ENCODE measurements at places on chromosomes 4 and X.

DNA sequence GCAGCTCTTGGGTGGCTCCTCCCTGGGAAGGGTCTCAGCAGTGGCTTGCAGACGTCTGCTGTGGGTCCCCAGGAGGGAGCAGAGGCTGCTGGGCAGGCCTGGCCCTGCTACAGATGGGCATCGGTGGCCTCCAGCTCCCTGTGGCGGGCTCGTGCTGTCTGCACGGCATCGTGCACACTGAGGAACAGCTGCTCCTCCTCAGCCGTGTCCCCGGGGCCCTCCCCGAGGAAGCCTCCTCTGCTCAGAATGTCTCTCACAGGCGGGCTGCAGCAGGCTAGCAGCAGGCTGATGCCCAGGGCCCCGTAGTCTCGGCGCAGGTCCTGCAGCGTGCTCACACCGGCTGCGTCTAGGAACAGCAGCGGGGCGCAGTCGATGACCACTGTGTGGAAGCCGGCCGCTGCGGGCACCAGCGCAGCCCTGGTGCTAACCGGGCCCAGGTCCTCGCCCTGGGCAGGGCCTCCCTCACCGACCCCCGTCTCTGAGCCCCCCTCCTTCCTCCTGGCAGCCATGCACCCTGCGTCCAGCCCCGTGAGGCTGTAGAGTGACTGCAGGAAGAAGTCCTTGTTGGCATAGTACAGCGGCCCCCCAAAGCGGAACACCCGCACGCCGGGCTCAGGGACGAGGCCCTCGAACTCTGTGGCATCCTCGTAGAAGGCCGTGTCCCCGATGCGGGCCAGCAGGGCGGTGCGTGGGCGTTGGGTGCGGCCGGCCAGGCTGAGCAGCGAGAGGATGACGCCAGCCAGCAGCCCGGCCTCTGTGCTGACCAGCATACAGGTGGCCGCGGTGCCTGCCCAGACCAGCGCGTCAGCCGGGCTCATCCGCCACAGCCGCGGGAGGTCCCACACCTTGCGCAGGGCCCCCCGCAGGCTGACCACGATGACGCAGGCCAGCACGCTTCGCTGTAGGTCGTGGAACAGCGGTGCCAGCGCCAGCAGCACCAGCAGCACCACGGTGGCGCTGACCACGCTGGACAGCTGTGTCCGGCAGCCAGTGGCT, 2.2 kb downstream of the IDUA start:
- DNase-seq, result no peak

DNA sequence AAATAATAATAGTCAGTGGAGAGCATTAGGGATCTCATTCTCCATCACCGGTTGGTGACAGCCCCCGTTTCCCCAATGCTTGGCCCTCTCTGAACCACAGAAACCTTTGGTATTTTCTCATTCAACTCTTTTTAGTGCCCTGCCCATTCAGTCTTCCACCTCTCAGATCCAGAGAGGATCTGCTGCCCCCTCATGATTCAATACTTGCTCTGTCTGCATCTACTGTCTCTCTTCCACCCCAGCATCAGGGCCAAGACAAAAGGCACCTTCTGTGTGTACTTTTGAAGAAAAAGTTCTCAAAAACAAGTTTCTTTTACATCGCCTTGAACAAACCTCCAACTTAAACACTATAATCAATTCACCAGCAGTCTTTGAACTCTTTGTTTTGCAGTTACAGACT, 19.3 kb downstream of the CLTRN start:
- DNase-seq, result no peak

- DNase-seq, result no peak
Measured at GRCh38 chr4:189870511-189871234, 70.0 kb upstream of the FRG1 start.

DNA sequence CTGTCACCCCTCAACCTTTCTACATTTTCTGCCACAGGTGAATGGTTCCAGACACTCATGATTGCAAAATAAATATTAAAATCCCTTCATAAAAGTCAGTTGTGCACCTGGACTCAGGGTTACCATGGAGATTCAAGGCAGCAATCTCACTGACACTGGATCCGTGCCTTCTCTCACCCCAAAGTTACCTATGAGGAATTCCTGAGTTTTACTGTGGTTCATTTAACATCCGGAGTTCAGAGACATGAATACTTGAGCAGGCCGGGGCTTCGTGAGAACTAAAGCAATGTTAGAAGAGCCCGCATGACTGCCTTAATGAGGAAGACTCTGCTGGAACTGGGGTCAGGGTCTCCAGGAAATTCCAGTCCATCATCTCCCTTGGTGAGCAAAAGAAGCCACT, 12.5 kb upstream of the CLNK start:
- DNase-seq, result no peak

DNA sequence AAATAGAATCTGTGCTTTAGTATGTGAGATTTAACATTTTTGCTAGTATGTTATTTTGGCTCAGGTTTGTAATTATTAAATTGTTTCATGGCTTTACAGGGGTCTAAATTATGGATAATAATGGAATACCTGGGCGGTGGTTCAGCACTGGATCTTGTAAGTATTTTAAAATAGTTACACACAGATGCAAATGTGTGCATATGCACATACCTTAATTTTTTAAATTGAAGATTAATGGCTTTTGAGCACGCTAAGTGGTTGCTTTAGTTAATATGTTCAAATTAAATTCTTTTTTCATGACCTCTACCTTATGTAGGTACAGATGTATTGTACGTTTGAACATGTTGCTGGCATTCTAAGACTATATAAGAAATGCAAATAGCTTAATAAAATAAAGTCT, 40.2 kb downstream of the STK26 start:
- DNase-seq, result no peak

DNA sequence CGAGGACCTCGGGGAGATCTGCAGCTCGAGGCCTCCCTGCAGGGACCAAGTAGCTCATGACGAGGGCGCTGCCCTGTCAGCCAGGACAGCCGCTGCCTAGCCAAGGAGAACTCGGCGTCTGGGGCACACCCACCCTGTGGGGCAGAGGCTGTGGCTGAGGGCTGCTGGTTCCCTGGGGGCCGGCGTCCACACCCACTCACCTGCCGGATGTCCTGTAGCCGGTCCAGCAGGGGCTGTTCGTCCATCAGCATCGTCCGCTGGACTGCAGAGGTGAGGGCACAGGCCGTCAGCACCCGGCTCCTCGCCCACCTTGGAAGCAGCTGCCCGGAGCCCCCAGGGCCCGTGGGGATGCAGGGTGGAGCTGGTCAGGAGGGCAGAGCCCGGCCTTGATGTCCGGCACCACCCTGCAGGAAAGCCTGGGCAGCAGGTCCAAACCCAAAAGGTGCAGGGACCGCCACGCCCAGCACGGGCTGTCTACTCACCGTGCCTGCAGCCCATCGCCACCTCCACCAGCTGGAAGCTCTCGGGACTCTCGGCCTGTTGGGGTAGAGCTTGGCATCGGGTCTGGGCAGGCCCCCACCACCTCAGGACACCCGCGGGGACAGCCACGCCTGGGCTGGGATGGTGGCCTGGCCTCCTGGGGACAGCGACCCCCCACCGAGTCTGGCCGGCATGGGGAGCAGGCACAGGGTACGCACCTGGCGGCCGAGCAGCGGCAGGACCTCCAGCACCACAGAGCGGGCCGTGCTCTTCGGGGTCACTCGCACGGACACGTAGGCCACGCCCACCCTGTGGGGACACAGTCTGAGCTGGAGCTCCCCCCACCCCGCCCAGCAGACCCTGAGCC, 6.9 kb downstream of the DGKQ start:
- DNase-seq, result no peak

DNA sequence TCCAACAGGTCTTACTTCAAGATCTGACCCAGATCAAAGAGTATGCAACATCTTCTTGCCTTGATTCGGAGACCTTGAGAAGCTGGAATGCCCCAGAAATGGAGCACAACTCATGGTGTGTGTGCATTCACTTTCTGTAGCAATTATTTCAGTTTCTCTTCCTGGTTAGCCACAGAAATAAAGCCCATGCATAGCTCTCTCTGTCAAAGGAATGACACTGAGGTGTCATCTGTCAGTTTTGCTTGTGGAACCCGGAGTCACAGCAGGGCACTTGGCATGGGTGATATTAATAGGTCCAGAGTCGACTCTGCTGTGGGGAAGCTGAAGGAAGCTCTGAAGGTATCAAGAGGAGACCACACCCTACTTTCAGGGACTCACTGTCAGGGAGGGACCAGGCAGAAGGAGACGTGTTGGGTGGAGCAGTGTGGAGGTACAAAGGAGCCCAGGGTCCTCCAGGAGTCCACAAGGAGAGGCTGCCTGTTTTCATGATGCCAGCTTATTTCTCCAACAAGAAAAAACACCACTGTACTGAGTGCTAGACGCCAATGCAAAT, 10.7 kb downstream of the CLNK start:
- DNase-seq, result no peak

GRCh38 chr4:143302536-143302935, 34.1 kb upstream of the GAB1 start:
- no peak for DNase-seq

DNA sequence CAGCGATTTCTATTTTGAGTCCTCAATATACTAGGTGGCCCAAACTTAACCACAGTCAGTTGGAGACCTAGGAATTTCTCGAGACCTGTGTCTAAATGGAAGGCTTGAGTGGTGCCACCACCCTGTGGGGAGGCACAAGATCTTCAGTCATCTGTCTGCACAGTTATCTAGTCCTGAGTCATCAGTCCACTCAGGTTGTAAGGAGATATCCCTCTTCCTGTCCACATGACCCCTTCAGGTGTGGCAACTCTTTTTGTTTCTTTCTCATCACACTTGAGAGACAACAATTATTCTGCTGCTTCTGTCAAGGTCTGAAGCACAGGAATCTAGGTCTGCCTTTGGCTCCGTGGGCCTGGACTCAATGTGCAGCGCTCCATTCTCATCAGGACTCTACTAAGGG, 64.4 kb upstream of the IBSP start:
- DNase-seq, result no peak

GRCh38 chr4:145936142-145936996, 2.3 kb downstream of the ZNF827 start:
- DNase-seq, result peak; percentile 75

GRCh38 chr4:7068883-7069282, 1.0 kb upstream of the GRPEL1 start:
- DNase-seq, result no peak

- no peak for DNase-seq
Measured at GRCh38 chr4:94039226-94039625, 168.4 kb upstream of the SMARCAD1 start.

DNA sequence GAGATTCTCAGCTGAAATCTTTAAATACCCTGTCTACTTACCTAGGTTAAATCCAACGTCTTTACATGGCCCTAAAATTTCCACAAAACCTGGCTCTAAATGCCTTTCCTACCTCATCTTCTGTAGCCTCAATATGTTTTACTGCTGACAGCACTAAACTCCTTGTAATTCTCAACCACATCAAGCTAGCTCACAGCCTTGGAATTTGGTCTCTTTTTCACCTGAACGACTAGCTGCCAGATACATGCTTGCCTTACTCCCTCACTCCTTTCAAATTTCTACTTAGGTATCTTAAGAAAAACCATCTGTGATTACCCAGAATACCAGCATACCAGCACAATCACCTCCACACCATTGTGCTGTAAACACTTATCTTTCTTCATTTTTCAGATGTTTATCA, 635.6 kb upstream of the PCDH10 start:
- DNase-seq, result no peak

GRCh38 chrX:132916349-132916748, 42.1 kb downstream of the HS6ST2 start:
- no peak for DNase-seq

GRCh38 chrX:103800318-103800717, 23.7 kb downstream of the PLP1 start:
- no peak for DNase-seq

GRCh38 chr4:17545374-17546140, 30.6 kb downstream of the CLRN2 start:
- DNase-seq, result no peak

DNA sequence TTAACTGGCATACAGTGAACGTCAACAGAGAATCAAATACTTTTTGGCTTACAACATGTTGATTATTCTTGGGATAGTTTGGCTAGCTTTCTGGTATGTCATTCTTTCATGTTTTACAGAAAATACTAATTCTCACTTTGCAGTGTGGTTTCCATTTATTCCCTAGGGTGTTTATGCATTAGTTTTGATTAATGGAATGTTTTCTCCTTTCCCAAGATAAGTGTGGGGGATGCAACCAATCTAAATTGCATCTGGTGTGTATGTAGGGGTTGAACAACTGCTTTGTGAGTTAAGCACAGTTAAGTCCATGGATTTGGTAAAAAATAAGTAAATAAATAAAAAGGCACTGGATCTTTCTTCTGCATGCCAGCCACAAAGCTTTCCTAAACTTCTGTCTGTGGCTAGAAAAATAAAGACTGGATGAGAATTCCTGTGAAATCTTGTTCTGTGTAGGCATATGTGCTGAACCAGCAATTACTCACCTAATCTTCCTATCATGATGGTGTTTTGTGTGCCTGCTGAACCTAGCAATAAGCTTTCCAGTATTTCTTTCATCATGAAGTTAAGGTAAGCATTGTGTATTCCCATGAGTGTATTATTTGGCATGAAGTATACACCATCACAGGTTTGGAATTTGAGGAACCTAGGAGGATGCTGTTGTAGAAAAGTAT, 50.6 kb upstream of the TENM3 start:
- DNase-seq, result no peak

DNA sequence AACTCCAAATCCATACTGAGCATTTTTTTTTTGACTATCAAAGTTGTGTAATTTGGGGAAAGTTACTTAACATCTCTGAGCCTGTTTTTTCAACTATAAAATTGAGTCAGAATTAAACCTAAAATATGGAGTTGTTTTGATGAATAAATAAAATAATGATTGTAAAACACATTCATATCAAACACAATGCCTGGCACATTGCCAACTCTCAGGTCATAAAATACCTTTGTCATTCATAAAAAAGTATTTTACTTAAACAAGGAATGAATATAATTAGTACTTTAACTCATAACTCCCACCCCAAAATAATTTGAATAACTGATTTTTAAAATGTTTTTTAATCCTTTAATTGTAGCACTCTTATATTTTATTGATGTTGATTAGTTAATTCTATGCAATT, 3.8 kb upstream of the GPR174 start:
- DNase-seq, result no peak

DNA sequence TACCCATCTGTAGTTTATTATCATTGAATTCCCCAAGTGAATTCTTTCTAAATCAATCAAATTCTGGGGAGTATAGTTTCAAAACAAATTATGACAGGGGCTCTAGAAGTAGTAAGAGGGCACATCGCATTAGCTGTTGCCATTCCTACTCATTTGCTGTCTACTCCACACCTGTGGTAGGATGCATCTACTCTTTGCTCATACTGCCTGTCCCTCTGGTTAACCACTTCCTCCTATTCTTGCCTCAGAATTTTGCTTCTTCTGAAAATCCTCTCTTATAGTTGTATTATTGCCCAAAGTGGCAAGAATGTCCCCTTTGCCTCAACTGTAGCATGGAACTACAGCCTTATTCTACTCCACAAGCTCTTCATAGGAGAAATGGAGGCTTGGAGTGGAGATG, 12.7 kb upstream of the DGKK start:
- no peak for DNase-seq

- DNase-seq, result no peak
Measured at GRCh38 chr4:116058129-116058528, 944.7 kb upstream of the NDST4 start.

All from CD4-positive, alpha-beta T cell treated with Interleukin-12 subunit alpha and Interleukin-12 subunit beta, for 1 hour (primary cell).